ENCODE measurements at places on chromosomes 3 and 15.

- peak; percentile 61 for DNase-seq
Measured at GRCh38 chr15:48494631-48495030, 150.9 kb downstream of the FBN1 start.

DNA sequence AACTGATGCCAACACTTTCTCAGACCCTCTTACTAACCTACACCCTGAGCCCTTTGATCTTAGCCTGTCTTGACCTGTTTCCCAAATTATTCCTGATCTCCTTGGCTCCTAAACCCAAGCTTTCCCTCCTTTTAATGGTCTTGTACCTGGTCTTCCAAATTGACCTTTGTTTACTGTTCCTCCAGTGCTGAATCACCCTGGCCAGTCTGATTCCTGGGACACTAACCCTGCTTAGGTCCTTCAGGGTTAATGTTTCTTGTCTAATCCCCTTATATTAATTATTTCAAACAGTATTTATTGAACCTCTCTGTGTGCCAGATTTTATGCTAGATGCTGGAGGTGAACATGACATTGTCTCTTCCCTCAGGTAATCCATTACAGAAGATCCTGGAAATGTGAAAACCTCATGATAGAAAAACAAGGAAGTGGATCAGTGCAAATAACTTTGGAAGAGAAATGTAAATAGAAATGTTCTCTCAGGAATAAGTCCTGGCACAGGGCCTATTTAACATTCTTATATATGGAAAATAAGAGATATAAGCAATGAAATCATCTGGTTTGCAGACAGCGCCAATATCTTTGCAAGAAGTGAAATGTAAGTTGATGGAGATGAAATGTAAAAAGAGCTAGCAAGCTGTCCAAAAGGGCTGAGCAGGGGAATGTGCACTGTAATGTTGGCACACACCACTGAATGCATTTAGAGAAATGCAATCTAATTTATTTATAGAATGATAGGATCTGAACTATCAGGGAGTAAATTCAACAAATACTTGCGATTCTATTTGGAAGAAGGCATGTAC, 20.7 kb downstream of the HGD start:
- peak; percentile 60 for DNase-seq

DNA sequence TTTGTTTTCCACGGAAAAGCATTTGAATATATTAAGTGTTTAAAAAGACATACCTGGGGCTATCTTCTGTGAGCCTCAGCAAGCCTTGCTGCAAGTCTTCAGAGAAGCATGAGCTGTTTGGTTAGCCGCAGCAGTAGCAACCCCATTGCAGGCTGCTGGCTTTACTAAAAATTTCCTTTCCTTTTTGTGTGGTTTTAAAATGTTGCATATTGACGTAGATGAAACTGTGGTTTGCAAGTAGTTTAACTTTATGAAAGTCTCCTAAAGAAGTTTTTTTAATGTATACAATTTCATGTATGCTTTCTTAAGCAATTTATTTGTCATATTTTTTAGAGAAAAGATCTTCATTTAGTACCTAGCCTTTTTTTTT, at the start of gene GPR171:
TSS of gene GPR171 (minus strand) at position 166 of the 370 bp plus-strand sequence. CDS start 3,830 bp downstream, outside the sequence.
- DNase-seq, result no peak

DNA sequence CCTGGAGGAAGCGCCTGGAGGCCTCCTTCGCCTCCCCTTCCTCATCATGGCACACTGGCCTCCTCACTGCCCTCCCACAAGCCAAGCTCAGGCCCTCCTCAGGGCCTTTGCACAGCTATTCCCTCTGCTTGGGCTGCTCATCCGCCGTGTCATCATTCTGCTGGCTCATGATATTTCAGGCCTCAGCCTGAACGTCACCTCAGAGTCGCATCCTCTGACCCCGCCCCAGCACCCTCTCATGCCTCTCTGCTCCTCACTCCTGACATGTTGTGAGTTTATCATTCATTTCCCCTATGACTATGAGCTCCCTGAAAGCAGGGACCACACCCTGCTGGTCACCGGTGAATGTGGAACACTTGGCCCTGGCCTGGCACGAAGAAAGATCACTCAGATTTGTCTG, 20.7 kb upstream of the POC1A start:
- DNase-seq, result no peak

DNA sequence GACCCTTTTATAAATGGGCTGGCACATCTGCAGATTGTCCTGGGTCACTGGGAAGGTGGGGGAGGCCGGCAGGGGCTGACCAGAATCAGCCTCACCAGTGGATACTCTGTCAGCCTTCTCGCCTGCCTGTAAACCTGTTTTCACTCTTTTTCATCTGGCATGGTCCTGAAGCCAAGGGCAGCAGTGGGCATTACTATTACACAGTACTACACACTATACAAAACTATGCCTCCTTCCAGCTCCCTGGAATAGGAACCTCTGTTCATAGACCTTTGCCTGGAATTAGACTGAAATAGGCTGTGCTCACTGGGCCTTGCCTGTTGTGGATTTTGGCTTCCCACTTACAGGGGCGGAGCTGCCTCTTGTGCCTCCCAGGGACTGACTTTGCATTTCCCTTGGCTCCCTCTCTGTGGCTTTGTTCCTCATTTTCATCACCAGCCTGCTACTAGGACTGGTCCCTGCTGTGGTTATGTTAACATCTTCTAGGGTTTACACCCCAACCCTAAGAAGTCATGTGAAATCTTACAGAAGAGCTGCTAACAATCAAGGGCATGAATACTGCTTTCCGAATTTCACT, 120.7 kb downstream of the FNDC3B start:
- DNase-seq, result peak; percentile 76

DNA sequence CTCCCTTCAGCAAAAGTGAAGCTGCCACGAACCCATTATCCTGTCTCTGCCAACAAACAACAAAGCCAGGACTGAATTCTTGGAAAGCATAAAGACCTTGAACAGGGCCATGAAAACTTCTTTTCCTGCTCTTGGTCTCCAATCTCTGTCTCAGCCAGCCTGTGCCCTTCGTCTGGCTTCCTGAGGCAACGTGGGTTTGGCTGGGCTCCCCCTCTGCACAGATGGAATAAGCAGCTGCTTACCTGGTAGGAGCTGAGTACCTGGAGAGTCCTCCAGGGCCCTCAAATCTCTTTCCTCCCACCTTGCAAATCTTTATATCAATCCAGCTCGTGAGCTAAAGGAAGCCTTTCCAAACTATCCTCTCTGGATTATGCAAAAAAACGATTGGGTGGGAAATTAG, 97.6 kb upstream of the PSMD6 start:
- DNase-seq, result no peak

- no peak for DNase-seq
Measured at GRCh38 chr3:32488474-32489008, 14.1 kb downstream of the CMTM6 start.

GRCh38 chr15:33788906-33789540, 179.3 kb upstream of the CHRM5 start:
- peak; percentile 79 for DNase-seq

DNA sequence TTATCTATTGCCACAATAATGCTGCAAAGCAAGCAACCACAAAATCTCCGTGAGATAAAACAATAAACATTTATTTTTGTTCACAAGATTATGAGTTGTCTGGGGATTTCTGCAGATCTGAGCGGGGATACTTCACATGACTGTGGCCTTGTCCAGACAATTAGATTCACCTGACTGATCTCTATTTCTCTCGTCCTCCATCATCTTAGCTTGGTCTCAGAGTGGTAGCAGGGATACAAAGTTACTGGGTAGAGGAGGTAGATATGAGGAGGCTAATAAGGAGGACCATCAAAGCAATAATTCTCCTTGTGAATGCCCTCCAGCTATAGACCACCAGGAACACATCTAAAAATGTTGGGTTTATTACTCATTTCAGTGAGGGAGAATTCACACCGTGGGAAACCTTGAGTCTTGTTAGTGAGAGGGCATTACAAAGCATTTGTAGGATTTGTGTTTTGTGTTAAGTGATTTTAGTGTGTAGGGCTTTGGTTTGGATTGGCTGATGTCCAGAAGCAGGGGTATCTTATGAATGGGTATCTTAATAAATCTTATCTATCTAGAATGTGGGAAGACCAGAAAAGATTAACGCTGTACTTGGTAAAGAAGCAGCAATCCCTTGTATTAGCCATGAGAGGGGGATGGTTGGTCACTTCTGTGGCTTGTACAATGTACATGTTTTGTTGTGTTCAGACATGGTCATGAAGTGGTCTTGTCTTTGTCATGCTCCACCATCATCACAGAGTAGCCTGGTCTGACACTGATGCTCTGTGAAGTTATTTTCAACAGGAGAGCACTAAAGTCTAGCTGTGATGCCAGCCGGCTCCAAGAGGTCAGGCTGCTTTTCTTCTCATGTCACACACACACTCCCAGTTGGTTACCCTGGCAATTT, 287.6 kb upstream of the STT3B start:
- no peak for DNase-seq

DNA sequence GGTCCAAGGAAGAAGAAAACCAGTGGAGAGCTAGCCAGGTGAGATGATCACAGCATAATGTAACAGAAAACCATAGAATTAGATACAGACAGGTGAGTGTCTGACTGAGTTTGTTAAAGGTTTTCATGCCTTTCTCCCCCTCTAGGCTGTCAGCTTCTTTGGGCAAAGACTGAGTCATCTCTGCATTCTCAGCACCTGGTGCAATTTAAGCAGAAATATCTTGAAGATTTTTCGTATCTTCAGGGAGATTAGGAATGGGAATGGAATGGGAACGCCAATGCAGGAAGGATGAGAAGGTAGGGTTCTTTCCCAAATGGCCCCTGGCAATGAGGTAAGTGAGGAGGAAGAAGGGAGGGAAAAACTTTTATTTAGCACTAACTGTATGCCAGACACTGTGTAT, 122.0 kb upstream of the SLC7A14 start:
- no peak for DNase-seq

GRCh38 chr3:143167969-143168854, 48.6 kb downstream of the CHST2 start:
- DNase-seq, result peak; percentile 15

DNA sequence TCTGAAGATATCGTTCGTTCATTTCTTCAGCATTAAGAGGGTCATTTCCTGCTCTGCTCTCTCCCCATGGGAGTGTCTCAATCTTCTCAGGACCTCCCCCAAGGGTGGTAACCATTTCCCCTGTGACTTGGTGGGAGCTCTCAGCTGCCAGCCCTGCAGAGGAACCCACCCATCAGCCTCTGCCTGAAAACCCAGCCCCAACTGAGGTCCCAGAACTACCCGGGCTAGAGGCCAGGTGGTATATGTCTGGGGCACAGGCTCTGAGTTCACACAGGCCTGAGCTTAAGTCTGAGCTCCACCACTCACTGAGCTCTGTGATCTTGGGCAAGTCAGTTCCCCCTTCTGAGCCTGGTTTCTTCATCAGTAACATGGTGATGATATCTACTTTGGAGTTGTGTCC, 10.0 kb upstream of the ATP2B2 start:
- no peak for DNase-seq

- DNase-seq, result no peak
Measured at GRCh38 chr3:124298301-124298700, 306.4 kb upstream of the ROPN1 start.

DNA sequence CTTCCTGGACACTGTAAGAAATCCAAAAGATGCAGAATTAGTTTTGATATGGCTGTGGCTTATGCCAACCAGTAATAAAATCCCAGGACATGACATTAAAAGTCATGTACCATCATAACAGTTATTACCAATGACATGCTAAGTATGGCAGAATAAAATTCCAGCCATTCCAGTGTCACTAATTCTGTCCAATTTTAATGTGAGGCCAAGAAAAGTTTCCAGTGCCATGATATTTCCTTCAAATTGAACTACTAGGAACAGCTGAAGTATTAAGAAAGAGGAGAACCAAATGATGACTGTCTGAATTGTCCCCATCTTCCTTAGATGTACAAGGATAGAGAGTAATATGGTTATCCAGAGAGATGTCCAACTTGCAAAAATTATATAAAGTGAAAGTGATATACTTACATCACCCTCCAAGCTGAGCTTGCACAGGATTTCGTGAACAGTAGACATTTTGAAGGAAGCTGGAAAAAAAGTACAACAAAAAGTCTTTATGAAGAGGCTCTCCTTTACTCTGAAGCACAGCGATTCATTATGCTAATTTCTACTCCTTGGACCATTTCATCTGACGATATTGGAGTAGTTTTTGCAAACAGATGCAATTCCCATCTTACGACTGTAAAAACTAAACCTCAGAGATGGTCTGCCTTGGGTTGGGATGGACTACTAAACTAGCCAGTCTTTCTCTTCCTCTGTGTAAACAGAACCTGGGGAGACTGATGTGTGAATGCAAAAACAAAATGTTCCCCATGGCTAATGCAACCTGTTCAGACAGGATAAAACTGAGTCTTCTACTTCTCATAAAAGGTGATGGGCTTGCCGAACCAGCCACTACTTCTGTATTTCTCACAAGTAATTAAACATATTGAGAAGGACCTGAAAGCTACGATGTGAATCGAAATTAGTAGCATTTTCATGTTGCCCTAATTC, 11.9 kb downstream of the ANXA2 start:
- DNase-seq, result peak; percentile 21

- DNase-seq, result no peak
Measured at GRCh38 chr3:10514407-10515069, 9.2 kb upstream of the ATP2B2 start.

DNA sequence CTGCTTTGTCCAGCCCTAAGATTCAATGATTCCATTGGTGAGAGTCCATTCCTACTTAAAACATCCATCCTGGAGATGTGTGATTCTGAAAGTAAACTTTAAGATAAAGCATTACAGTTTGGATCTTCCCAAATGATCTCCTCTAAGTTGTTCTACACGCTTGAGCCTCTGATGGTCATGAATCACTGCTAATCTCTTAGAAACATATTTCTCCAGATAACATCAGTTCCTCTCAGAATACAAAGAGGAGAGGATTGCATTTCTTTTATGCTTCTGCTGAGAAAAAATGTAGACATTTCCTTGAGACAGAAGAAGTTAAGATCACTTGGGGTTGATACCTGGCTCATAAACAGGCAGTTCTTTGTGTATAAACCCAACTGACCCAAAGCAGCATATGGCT, 281.2 kb upstream of the DPH6 start:
- peak; percentile 19 for DNase-seq

GRCh38 chr3:177694316-177694715, 497.0 kb upstream of the TBL1XR1 start:
- peak; percentile 63 for DNase-seq

DNA sequence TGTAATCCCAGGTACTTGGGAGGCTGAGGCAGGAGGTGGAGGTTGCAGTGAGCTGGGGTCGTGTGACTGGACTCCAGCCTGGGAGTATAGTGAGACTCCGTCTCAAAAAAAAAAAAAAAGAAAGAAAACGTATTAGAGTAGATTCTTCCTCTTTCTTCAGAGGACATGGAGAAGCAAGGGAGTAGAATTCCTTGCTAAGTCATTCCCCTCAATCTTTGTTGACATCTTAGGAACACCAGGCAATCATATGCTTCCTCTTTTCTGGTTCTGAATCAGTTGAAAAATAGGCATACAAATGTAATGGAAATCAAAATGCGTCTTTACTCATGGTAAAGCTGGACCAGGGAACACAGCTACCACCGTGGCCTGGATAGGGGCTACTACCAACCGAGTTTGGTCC, 38.3 kb upstream of the ATOSA start:
- DNase-seq, result no peak

GRCh38 chr3:3087716-3088465, 22.3 kb downstream of the IL5RA start:
- no peak for DNase-seq

DNA sequence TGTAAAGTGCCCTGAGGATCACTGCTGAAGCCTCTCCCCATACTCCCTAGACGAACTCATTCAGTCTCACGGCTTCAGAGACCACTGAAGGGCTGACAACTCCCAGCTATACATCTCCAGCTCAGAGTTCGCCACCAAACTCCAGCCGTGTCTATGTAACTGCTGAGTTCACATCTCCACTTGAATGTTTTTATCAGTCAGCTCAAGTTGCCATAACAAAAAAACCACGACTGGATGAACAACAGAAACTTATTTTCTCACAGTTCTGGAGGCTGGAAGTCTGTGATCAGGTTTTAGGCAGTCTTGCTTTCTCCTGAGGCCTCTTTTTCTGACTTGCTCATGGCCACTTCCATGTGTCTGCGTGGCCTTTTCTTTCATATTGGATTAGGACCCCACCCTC, 223.0 kb upstream of the LRRFIP2 start:
- DNase-seq, result no peak

Data from fibroblast of skin of scalp (primary cell).